ENCODE measurements at places on chromosomes 1 and 21.
A peak's percentile ranks its signal among the peaks of the same experiment; 100 is the strongest.

DNA sequence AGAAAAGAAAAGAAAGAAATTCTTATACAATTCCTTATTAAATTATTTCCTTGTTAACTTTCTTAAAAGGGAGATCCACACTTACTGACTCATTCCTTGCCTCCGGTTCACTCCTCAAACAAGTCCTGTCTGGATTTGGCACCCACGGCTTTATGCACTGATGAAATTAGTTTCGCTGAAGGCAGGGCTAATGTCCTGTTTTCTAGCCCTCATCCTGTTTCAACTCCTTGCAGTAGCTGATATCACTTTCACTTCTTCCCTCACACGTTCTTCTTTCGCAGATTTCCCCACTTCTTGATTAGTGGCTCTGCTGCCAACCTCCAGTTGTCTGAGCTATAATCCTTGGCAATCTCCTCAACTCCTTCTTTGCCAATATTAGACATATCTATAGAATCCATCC lies 215.2 kb downstream of the URB2 start:
- no peak for DNase-seq

- DNase-seq = no peak
Observed at GRCh38 chr1:6419804-6420453, at the start of gene HES2. Gene HES2, minus strand, starts transcription at chr1:6419919. Its CDS starts 99 bp downstream, at chr1:6419820.

DNA sequence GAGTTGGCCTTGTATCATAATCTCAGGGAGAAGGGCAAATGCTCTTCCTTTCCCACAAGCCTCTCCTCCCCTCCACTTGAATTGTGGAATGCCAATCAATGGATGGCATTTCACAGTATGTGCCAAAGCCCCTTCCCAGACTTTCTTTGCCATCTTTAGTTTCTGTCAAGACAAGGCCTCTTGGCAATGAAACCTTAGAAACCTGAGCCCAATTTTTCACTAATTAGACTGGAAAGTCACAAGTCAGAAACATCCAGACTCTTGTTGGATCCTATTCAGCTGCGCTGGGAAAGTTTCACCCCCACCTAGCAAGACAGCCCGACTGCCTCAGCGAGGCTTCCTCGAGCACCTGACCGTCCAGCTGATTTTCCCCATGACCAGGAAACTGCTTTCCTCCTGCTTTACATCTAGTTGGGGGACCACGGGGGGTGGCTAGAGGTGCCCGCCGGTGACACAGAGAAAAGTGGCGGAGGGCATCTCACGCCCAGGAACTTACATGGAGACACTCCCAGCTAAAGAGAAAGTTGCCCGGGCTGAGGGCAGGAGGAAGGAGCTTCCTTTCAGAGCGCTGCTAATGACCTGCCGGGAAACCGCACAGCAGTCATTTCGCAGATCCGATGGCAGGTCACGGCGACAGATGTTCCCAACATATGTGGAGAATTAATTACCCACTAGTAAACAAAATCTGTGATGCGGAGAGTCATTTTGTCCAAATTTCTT lies 302.6 kb upstream of the RRP15 start:
- DNase-seq = no peak

- DNase-seq = no peak
Observed at GRCh38 chr1:182061594-182061993, at the start of gene ZNF648. Gene ZNF648, minus strand, starts transcription at chr1:182061712. Its CDS starts 3,702 bp downstream, at chr1:182058010.

DNA sequence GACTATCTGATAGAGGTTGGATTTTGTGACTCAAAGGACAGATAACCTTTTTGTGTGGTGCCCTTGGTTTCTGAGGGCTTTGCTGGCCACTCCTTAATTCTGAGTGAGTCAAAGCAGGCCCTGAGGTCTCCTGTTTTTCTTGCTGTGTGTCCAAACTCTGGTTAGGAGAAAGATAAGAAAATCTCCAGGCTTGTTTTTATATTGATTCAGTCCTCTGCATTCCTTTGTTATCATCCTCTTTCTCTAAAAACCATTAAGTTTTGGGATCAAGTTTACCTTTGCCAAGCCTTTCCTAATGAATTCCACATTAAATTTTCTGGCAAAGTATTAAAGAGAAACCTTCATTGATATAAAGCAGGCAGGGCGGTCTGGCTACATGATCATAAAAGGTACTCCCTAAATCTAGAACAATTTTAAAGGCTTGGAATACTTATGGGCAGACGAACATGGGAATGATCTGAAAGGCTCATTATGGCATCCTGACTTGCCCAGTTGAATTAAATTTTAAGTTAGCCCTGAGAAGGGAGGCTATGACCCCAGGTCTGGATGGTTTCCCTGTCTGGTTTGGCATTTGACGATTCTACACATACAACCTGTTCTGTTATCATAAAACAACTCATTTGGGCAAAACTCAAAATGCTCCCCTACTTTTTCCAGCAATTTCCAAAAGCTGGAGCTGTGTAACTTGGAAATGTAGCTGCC lies 20.8 kb downstream of the ZBTB8B start:
- DNase-seq = no peak

DNA sequence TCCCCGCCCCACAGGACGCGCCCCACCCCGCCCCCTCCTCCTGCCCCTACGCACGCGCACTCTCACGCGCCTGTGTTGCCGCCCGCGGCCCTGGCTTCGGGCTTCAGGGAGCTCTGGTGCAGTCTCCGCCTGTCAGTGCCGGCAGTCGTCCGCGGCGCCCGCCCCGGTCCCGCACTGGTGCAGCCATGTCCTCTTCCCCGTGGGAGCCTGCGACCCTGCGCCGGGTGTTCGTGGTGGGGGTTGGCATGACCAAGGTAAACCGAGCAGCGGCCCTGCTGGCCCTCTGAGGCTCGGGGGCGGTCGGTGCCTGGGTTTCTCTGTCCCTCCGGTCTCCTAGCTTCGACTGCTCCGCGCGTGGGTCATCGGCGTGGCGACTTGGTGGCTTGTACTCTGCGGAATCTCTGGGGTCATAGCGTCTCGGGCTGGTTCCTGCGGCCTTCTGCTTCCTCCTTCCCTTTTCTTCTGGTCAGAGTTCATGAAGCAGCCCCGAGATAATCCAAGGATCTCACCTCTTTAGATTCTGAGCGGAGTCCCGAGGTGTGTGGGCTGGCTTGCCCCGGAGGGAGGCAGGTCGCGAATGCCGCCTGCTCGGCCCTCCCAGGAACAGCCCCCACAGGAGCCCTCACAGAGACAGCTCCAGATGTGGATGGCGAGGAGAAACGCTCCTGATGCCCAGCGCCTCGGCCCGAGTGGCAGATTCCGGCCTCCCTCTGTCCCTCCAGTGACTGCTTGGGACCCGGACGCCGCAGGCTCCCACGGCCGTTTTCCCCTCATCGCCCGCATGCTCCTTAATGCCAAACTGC lies at the start of gene SCP2:
SCP2 (plus strand) TSS at position 65 of the 803 bp plus-strand sequence; CDS start at position 186, 121 bp downstream.
- peak; percentile 67 for DNase-seq

DNA sequence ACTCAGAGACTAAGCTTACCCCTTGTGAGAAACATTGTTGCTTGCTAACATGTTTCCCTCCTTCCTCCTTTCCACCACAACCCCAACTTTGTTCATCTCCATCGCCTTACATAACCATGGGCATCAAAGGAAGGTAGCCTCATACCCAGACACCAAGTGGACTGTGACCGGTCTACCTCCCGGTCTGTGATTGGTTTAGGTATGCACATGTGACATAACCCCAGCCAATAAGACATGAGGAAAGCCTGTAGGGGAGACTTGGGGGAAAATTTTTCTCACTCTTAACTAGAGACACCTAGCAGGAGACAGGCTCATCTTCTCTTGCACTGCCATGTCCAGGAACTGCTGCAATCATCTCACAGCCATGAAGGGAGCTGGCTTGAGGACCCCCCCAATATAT lies 120.7 kb downstream of the CDC7 start:
- no peak for DNase-seq

GRCh38 chr1:8094481-8095241 lies 68.6 kb upstream of the ERRFI1 start:
- no peak for DNase-seq

- no peak for DNase-seq
Observed at GRCh38 chr1:111990878-111991718, 1.6 kb upstream of the KCND3 start.

- no peak for DNase-seq
Observed at GRCh38 chr1:197915260-197915861, 1.8 kb upstream of the LHX9 start.

DNA sequence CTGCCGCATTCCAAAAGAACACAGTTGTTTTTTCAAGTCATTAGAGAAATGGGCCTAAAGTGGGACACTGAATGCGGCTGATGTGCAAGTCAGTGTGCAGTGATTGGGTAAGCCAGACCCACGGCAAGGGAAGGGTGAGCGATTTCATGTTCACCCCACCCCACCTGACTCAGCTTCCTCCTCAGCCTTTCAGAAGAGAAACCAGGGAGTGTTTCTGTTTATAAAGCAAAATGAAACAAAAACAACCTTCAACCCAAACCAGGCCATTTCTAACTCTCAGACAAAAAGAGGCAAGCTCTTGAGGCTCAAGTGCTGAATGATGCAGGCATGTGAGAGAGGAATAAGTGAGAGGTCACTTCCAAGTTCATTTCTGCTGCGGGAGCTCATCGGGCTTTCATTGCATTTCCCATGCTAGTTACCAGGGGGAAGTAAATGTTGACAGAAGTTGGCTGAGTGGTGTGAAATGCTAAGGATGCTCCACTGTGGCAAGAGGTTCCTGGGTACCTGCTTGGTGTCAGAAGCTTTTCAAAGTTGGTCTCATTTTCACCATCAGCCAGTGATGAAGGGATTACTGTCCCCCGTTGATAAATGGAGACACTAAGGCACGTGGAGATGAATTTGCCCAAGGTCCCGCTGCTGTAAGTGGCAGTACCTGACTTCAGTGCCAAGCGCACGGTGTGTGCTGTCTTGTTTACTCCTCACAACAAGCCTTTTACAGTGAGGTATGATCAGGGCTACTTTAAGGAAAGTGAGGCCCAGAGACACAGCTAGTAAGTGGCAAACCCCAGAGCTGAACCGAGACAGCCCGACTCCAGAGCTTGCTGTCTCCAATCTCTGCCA lies 29.1 kb downstream of the STPG1 start:
- no peak for DNase-seq

DNA sequence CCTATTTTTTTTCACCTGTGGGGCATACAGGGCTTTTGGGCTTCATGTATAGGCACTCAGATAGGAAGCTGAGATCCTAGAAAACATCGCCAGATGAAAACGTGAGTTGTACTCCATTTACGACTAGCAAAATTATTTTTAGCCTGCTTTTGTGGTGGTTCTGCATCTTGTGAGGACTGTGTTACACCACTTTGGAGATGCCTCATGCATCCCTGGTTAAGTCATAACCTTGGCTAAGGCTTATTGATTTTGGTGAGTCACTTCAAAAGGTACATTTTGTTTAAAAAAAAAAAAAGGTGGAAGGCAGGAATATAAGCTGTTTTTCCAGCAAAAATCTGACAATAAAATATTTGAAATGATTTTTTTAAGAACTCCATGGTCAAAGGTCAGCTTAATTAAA lies 101.8 kb upstream of the OLFM3 start:
- no peak for DNase-seq

DNA sequence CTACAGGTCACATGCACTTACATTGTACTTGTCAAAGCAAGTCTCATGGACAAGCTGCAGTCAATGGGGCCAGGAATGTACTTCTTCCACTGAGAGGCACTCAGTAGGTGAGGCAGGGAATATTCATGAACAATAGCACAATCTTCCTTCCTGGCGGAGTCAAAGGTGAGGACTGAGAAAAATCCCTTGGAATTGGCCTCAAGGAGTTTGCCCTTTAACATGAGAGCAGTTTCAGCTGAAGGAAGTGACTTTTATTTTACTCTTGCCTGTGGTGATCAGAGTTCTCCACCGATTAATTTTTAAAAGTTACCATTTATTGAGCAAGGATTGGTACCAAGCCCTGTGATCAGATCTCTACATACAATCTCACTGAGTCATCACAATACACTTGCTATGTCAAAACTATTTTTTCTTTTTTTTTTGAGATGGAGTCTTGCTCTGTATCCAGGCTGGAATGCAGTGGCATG lies 11.2 kb upstream of the AK2 start:
- no peak for DNase-seq

DNA sequence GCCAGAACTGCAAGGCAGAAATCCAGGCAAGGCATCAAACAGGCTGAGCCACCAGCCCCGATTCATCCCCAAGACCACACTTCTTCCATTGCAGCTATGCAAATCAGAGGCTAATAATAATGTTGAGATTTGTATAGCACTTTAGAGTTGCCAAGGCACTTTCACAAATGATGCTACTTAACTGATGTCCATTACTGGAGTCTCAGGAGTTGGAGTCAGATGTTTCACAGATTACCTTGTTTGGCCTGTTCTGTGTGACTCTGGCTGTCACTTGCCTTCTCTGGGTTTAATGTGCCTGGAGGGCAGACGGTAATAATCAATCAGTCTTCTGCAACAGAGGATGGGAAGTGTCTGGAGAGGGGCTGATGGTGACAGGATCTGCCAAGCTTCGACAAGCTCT lies 40.8 kb upstream of the MPZL1 start:
- DNase-seq = no peak

- no peak for DNase-seq
Observed at GRCh38 chr1:85128316-85128715, 72.5 kb downstream of the SYDE2 start.

GRCh38 chr1:207619871-207620542 lies 24.9 kb upstream of the CR1L start:
- DNase-seq = no peak

DNA sequence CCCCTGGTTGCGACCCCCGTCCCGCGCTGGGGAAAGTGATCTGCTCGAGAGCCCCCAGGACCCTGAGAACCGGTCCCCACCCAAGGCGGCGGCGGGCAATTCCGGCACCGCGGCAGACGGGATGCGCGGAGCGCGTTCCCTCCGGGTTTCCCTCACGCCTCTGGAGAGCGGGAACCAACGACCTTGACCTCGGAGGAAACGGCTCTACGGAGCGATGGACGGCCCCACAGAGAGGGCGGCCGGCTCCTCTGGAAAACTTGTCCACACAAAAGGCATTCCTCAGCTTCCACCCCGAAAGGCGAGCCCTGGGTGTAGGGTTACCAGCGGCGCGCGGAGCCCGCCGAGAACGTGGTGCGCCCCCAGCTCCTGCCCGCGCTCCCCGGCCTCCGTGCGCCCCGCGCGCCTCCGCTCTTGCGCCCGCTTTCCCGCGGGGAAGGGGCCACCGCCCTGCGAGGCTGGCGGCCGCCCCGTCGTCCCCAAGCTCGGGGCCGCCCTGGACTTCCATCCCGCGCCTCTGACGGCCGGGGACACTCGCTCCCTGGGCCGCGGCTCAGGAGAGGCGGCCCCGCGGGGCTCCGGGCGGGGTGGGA lies 391 bp upstream of the KIAA1614 start:
- DNase-seq = no peak

GRCh38 chr1:234396092-234396491 lies 22.8 kb downstream of the COA6 start:
- DNase-seq = no peak

DNA sequence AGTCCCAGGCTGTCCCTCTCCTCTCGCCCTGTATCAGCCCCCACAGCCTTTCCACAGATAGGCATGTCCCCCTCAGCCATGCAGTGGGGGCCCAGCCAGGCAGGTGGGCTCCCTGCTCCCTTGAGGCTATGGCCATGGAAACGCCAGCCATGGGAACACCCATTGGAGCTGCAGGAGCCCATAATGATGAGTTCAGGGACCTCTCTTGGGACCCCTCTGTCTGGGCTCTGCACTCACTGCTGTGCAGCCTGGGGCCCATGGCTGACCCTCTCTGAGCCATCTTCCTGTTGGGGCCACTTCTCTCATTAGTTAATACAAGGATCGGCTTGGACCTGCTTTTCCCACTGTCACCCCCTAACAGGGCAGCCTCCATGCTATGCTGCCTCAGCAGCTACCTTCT lies 33.2 kb downstream of the WNT3A start:
- DNase-seq = no peak

GRCh38 chr1:146012703-146013558 lies 8.6 kb downstream of the HJV start:
- peak; percentile 48 for DNase-seq
